ENCODE measurements at places on chromosomes 7 and 10.

- no peak for DNase-seq
These were observed 406.1 kb upstream of the FZD8 start for GRCh38 chr10:36048236-36048635.

- no peak for DNase-seq
These were observed 128.8 kb upstream of the DNAJB12 start for GRCh38 chr10:72483471-72483870.

DNA sequence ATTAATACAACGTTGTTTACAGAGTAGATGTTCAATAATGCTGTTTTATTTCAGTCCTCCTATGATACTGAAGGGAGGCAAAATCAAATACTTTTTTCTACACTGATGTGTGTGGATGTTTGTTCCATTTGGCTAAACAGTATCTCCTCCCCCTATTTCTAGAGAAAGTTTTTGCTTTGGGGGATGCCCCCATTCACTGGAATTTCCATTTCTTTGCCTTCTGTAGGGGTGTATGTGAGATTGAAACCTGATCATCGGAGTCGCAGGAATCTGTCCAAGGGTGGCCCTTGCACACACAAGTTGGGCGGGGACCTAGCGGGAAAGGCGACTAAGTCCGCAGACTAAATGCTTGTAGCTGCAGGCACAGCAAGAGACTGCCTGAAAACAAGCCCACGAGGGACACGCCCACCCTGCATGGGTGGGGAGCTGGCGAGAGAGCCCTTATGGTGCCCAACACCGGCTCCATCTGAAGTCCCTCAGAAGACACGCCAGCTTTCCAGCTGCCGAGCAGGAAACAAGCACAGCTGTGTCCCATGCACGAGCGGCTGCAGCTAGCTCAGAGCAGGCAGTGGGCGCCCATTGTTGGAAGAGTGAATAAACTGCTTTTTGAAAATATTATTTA is 58.0 kb downstream of the ESYT2 start:
- no peak for DNase-seq

DNA sequence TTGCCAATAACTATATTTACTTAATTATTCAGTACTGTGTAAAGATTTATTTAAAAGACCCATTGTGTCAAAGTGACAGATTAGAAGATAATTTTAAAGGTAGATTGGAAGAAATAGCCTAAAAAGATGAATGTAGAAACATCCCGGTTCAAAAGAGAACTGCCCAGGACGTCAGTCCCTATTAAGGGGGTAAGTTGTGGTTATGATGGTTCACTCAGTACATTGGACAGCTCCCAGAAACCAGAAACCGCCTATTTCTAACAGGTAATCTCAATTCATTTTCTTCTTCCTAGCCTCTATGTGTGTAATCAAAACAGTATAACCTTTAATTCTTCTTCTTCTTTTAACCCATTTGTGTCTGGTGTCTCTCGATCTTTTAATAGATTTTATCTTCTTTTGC is 1.5 kb upstream of the FERD3L start:
- DNase-seq = no peak

DNA sequence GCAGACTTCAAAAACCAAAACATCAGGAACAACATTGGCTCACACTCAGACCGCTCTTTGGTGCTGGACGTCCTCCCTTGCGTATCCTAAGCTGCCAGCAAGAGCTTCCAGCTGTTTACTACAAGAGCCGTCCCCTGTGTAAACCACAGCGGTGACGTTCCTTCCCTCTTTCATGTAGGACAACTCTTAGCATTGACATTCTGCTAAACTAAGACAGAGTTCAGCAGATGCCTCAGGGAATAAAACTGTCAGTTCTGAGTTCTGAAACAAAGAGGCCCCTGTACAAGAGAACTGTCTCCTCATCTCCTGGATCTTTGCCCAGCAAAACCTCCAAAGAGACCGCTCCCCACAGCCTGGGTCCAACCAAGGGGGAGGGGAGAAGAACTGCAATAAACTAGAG is 57.8 kb upstream of the OPALIN start:
- no peak for DNase-seq

GRCh38 chr10:130929422-130930325 is 381.8 kb downstream of the TCERG1L start:
- no peak for DNase-seq

DNA sequence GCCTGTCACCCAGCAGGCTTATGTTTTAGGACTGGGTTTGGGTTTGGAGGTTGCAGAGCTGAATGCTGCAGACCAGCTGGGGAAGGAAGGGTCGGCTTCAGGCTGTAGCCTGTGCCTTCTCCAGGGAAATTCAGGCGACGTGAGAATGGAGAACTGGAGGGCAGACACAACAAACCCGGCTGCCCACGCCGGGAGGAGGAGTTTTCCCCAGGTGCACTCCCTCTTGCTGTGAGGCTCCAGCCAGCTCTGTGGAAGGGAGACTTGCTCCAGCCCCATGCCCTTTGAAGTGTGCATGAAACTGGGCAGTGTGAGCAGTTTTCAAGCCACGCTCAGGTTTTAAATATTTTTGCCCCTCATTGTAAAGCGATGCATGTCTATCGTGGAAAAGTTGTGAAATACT is 279.1 kb downstream of the CCSER2 start:
- DNase-seq = no peak

- no peak for DNase-seq
These were observed 103.9 kb upstream of the POT1 start for GRCh38 chr7:125033506-125033905.

DNA sequence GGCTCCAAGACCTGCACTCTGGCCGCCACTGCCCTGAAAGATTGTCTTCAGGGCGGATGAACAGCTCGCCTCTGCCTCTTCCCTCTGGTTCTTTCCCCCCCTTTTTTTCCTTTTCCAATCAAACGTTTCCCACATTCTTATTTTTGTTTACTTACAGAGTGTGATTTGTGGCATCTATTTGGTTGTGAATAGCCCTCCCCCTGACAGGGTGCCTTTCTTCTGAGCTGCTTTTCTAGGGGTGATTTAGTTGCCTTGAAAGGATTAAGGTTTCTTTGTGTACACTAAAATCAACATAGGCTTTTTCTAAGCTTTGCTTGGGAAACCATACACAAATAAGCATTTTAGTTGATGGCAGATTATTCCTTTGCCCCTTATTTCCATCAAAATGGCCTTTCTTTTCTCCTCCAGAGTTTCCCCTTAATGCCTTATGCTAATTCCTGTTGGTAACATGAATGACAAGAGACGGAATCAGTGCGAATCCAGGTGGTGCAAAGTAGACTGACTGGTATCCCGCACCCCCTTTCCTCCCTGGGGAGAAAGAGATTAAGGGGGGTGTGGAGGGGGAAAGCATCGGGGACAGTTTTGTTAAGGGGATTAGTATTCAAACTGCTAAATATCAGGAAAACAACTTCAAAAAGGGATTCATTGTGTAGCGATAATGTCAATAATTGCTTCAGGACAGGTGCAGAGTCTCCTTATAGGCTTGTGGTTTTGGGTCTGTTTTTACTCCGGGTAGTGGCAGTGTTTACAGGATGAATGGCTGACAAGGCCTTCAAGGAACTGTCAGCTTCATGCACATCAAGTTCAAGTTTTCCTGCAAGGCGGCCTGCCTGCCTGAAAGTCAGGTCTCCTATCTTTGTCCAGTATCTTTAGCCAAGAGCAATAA is 431.6 kb upstream of the GALNT17 start:
- no peak for DNase-seq

All from stimulated activated CD8-positive, alpha-beta memory T cell treated with anti-CD3 and anti-CD28 coated beads, Interleukin-4, amount 100 ng/mL, for 4 hours (primary cell).